ENCODE measurements at places on chromosomes 2 and 18. TPM values are rescaled to one million over a fixed set of nuclear protein-coding genes. Genes with fewer than 3 reads are reported as not detected.
A peak's percentile ranks its signal among the peaks of the same experiment; 100 is the strongest.

DNA sequence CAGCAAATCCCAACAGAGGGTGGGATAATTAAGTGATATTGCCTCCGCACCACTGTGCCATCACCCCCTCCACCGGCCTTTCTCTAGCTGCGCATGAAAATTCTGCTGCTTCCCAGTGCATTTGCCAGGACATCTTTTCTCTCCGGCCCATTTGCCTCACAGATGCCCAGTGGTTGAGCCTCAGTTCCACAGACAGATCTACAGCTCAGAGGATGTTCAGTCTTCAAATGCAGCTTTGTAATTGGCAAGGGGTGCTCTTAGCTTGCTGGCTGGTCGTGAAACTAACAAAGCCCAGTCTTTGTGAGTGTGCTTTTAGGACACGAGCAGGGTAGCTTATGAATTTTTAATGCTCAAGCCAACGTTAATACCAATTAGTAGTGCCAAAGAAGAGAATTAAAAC lies 253.3 kb upstream of the REV1 start:
- no peak for DNase-seq

DNA sequence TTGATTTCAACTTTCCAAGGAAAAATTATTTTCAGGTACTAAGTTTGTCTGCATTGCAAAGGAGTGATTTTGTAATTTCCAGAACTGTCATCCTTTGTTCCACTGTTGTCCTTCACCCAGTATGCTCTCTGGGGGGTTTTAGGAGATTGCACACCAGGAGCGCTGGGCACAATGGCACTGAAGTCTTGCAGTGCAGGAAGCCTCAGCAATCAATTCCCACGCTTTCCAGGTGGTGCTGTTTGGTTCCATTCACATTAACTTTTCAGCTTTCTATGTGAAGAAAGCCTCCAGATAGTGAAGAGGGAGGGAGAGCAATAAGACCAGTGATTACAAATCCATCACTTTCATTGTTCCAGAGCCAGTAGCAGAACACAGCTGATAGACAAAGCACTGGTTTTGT lies 344.0 kb upstream of the VWC2L start:
- DNase-seq: no peak

Gene AQP4
- 0.22 TPM for total RNA-seq

DNA sequence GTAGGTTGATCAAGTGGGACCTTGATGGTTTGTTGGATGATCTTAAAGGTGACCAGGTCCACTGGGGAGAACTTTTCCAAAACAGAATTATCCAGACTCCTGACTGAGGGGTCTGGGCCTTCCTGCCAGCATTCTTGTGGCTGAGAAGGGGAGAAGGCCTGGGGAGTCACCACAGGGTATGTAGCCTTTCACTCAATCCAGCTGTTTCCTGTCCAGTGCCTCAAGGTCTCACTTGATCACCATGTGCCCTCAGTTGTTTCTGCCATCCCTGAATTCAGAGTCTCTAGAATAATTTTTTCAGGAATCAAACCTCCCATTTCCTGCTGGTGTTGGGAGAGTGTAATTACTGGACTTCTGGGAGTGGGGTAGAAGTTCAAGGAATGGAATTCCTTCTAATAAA lies 54.4 kb upstream of the TANC1 start:
- DNase-seq: no peak

Gene RAB6C
- total RNA-seq: 0.14 TPM

DNA sequence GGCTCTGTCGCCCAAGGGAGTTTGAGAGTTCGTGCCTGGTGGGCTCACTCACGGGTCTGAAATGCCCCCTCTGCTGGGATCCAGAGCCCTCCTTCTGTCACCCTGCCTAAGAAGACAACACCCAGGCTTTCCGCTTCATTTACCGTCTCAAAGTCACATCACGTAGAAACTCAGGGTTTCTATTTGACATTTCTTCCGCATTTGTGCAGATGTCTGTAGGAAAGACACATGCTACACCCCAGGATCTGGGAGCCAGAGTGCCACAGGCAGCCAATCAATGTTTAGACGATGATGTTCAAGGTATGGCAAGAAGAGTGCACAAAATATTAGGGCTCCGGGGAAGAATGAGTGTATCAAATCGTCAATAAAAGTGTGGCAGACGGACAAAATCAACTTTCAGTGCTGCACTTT lies 24.4 kb upstream of the ACKR3 start:
- no peak for DNase-seq

DNA sequence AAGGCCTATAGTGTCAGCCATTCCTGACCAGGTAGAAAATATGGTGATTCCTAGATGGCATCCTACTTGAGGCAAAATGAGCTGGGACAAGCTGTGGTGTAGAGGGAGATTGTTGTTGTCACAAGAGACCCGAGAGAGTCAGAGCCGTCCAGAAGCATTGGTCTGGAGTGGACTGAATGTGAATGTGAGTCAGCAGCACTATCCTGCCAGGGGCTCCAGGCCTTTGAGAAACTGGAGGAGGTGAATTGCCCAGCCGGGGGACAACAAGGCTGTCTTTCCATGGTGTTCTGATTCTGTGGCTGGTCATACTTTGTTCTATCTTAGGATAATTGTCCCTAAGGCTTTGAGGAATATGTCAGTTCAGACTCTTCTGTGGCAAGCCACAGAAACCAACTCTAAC lies 29.4 kb upstream of the EIF2AK3 start:
- DNase-seq: peak; percentile 56

Gene BAZ2B
- 69.8 TPM for total RNA-seq

DNA sequence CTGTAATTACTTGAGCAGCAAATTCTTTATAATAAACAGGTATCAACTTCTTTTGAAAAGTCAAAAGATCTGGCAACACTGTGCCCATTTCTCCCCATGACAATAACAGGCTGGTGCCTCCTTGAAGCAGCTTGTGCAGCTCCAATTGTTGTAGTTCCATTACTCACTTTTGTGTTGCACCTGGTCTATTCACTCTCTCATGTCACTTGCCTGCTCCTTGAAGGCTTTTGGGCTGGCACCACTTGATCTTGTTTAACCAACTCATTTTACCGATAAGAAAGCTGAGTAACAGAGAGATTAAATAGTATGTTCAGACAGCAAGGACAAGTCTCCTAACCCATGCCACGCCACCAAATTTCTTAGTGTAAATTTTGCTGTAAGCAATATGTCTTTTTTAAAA lies 314.5 kb downstream of the OSR1 start:
- no peak for DNase-seq

DNA sequence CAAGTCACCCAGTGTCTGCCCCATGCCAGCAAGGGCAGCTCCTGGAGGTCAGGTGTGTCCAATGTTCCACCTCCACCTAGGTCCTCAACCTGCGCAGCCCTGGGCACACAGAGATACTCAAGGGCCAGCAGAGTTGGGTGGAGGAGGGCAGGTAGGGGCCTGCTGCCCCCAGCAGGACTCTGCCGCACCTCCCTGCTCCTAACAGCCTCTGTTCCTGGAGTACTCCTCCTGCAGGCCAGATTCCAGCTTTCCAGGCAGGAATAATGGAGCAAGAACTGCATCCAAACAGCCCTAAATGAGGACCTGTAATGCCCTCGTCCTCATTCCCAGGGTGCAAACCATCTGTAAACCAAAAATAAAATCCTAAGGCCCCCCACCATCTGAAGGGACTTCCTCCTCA lies 44.4 kb upstream of the ACAA2 start:
- DNase-seq: no peak

Gene TEX44
- not detected for total RNA-seq

DNA sequence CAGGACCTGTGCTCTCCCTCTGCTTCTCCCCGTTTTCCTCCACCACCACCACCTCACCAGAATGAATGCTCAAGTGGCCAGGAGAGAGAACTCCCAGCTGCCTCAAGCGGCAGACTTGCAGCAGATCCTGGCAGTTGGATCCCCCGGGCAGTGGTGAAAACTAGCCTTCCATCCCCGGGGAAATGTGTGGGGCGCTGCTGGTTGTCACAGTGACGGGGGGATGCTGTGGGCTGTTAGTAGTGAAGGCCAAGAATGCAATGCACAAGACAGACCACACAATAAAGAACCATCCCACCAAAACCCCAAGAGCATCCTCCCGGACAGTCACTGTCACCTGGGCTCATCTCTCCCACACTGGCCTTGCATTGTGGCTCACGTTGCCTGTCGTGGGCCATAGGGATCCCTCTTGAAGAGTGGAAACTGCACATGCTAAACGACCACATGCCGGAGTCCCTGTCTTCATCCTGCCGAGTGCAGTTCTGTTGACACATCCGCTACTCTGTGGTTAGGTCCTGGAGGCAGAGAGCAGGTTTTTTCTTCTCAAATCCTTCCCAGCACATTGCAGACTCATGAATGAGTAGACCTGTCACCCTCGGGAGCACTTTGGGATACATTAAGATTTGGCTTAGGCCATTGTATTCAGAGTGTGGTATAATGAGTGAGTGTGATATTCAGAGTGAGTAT lies 13.5 kb downstream of the SPATA3 start:
- DNase-seq: peak; percentile 9

GRCh38 chr2:120949957-120950590 lies 214.4 kb downstream of the GLI2 start:
- DNase-seq: peak; percentile 47
